ENCODE measurements at places on chromosomes 4 and X. TPM values are rescaled to one million over a fixed set of nuclear protein-coding genes. Genes with fewer than 3 reads are reported as not detected.

HSFX4 gene
- not detected for total RNA-seq

- no peak for DNase-seq
Observed at GRCh38 chrX:13597874-13598273, 28.5 kb downstream of the EGFL6 start.

DNA sequence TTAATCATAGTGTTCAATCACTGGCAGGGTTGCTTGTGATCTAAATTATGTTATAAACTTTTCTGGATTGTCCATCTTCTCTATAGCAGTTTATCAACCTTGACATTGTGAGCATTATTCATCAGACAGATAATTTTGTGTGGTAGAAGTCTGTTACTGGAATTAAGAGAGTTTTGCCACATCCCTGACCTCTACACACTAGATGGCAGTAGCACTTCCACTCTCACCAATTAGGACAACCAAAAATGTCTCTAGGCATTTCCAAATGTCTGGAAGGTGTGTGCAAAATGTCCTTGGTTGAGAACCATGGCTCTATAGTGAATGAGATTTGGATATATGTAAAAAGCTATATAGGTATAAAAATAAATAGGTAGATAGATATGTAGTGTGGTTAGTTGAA, 324.1 kb upstream of the FAM47C start:
- no peak for DNase-seq

GRCh38 chr4:72365981-72366380, 203.0 kb downstream of the ADAMTS3 start:
- no peak for DNase-seq

GRCh38 chr4:27267339-27267969, 406.8 kb downstream of the STIM2 start:
- no peak for DNase-seq

DNA sequence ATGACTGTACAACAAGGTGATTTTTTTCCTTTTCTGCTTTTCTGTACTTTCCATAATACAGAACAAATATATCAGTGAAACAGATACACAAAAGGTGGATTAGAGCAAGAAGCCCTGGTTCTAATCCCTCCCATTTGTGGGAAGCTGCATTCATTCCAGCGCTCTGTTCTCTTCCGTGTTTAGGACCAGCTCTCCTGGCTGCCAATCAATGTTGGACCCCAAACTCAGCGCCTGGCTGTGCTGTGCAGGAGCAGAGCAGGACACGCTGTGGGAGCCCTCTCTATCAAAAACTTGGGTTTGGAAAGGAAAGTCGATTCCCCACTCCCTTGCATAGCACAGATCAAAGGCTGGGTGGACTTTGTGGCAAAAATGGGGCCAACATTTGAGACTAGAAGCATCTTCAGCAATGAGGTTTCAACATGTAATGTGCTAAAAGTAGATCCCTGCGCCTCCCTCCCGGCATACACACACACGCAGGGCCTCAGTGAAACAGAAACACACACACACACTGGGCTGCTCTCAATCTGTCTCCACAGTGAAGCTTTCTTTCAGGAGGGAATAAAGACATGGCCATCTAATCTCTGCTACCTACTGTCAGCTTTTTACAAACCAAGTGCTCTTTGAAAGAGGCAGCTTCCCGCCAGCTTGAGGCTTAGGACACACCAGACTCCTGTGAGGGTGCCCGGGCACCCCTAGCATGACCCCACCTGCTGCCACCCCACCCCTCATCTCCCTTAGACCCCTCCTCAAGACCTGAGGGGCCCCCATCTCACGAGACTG, 12.2 kb downstream of the WDR1 start:
- no peak for DNase-seq

- DNase-seq: no peak
Observed at GRCh38 chr4:10716163-10716562, 31.6 kb upstream of the CLNK start.

GRCh38 chr4:121439669-121440068, 58.9 kb upstream of the QRFPR start:
- no peak for DNase-seq

GRCh38 chrX:130091980-130092522, 18.2 kb downstream of the ELF4 start:
- peak; percentile 47 for DNase-seq

RAB40AL gene
- 1.4 TPM for total RNA-seq

DNA sequence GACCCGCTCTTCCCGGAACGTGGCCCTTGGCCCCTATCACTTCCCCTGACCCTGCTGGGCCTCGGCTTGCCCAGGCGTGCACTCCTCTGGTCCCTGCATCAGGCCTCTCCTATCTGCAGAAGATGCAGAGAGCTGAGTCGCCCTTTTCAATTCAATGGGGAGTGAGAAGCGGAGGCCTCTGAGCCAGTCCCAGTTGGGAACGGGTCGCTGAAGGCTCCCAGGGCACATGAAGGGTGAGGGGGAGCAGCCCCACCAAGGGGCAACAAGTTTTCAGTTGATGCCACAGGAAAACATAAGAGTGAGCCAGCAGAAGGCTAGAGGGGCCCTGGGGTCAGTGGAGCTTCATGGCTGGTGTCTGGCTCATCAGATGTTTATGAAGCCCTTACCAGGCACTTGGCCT, 17.1 kb downstream of the PSAPL1 start:
- DNase-seq: no peak

- no peak for DNase-seq
Observed at GRCh38 chr4:112502871-112503270, 13.1 kb downstream of the NEUROG2 start.

GRCh38 chr4:148271166-148271565, 171.0 kb downstream of the NR3C2 start:
- peak; percentile 61 for DNase-seq

ART3 gene
- not detected for total RNA-seq

DNA sequence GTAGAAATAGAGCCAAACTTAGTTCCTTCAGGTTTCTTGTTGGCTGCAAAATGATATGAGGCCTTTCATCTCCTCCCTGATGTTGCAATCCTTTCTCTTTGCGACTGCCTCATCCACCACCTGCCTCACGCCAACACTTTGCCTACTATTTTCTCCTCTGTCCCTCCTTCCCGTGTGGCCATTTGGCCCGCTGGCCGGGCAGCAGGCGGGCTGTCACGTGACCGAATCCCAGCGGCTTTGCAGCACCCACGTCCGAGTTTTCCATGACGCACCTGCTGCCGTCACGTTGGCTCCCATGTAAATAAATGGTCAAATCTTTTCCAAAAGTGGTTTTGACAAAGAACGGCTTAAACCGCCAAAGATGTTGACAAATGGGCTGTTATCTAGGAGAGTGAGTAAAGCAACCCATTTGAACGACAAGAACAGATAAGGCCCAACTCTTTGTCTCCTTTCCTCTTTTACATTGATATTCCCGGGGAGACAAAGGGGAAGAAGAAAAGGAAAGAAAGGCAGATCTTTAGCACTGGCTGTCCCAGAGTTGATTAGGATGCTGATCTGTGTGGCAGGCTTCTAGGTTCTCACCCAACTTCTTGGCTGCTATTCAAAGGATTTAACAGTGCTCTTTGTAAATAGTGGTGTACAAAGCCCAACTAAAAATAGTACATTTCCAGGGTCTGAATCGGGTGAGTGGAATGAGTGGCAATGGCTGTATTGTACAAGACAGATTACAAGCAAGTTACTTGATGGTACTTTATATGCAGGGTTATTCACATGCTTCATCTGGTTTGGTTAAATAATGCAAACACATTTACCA, 174.2 kb upstream of the JADE1 start:
- DNase-seq: no peak

- DNase-seq: no peak
Observed at GRCh38 chr4:77132652-77133312, 24.2 kb upstream of the CCNG2 start.

TNIP3 gene
- not detected for total RNA-seq

DNA sequence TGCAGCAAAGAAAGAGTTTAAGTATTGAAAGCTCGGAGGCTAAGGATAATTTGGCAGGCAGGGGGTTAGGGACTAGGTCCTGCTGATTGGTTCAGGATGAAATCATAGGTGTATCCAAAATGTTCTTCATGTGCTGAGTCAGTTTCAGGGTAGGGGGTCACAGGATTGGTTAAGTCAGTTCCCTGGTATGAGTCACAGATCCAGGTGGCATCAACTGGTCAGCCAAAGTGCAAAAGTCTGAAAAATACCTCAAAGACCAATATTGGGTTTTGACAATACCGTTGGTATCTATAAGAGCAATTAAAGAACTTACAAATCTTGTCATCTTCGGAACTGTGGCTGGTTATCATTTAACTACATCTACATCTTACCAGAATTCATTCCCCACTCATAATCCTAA, 25.6 kb upstream of the PRDM8 start:
- DNase-seq: no peak

DNA sequence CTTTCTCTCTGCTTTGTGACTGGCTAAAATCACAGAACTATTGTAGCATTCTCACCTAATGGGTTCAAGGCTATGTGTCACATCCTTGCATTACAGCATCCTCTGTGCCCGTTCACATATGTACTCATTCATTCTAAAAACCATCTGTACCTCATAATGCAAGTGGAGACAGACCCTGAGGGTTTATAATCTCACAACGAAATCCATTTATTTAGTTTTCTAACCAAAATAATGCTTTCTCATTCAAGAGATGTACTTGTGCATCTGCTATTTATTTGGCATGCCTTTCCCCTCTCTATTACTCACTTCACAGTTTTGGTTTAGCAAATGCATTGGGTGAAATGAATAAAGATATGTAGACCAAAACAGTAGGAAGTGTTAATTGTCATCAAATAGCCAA, 261.5 kb downstream of the DCHS2 start:
- no peak for DNase-seq

All from endothelial cell of umbilical vein (primary cell).